CD8-positive, alpha-beta memory T cell (primary cell): ENCODE measurements at places on chromosomes 12 and 14.

DNA sequence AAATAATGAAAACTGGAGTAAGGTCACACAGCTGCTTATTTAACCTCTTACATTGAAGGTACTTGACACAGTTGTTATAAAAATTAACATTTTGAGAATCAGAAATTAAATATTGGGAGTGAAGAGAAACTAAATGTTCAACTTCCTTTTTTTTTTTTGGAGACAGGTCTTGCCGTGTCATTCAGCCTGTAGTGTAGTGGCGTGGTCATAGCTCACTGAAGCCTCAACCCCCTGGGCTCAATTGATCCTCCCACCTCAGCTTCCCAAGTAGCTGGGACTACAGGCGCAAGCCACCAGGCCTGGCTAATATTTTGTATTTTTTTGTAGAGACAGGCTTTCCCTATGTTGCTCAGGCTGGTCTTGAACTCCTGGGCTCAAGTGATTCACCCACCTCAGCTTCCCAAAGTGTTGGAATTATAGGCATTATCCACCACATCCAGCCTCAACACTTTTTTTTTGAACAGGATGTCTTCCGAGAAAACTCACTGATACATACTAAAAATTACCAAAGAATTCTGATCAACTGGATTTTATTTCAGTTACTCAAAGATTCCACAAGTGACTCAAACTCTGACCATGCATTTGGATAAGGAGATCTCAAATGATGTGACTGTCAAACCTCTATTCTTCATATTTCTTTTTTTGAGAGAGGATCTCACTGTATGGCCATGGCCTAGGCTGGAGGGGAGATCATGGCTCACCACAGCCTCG lies 35.4 kb downstream of the SGPP1 start:
- no peak for DNase-seq

- DNase-seq = no peak
These were observed 20.3 kb upstream of the CLEC4E start for GRCh38 chr12:8561011-8561410.

DNA sequence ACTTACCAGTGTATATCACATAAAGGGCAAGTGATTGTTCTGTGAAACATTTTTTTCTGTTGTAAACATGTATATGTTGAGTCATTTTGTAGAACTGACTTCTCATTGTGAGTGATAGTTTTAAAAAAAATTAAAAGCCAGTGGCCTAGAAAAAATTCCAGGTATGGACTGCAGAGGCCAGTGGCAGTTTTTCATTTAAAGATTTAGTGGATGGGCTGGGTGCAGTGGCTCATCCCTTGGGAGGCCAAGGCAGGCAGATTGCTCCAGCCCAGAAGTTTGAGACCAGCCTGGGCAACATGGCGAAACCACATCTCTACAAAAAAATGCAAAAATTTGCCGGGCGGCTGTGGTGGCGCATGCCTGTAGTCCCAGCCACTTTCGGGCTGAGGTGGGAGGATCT lies 84.7 kb upstream of the MDM1 start:
- DNase-seq = no peak

DNA sequence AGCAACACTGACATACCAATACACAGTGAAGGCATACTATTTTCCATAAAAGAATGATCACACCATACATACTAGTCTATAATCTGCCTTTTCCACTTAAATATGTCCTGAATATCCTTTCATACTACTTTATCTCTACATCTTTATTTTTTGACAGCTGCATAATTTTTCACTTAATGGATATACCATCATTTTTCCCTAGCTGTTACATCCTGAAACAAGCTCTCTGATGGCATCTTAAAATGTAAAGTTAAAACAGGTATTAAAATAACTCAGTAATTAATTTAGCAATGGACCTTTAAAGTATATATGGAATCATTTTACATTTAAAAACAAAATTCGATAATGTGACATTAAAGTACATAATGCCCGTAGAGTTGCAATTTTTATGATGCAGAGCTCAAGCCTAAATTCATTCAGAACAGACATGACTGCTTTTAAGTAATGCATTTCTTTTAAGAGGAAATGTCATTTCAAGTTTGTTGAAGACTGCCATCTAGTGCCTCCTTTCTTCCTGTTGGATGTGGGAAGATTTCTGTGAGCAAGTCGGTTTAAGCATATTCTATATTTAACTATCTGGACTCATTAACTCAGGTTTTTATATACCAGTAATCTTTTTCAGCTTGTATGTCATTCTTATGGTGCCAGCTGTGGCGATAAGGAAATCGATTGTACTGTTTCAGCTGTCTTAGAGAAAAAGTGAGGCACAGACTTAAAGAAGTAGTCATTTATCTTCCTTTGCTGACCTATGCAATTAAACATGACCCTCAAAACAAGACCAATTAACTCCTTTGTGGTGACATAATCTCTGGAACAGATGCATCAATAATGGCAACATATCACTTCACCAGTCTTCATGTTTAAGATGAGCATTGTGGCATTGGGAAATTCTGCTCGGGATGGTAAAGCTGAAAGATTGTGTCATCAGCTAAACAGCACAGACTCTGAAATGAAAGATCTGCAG lies 20.3 kb downstream of the PRICKLE1 start:
- DNase-seq = no peak

GRCh38 chr14:76921088-76921399 lies 94.8 kb downstream of the LRRC74A start:
- DNase-seq = no peak

- DNase-seq = no peak
These were observed 62.5 kb downstream of the ITPR2 start for GRCh38 chr12:26770239-26771070.
